Left ventricle myocardium superior (tissue), 1 donor: ENCODE measurements at places on chromosomes 4 and X.

GRCh38 chr4:70619778-70620177 lies 8.8 kb upstream of the ENAM start:
- DNase-seq = no peak

GRCh38 chr4:25943805-25944204 lies 29.8 kb downstream of the SMIM20 start:
- DNase-seq = no peak

DNA sequence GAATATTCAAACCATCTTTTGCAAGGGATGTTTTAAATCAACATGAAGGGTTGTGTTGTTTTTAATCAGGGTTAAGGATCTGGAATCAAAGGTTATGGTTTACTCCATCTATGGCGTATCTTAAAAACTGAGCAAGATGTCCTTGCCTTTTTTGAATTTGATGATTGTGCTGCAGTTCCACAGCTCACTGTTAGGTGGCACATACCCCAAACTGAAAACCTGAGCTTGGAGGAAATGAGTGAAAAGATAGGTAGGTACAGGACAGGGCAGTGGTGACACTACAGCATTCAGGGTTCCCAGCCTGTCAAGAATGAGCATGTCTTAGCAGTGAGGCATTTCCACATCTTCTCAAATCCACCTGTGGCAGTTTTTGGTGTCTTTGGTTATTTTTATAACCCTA lies 13.1 kb upstream of the EOLA1 start:
- DNase-seq = no peak

DNA sequence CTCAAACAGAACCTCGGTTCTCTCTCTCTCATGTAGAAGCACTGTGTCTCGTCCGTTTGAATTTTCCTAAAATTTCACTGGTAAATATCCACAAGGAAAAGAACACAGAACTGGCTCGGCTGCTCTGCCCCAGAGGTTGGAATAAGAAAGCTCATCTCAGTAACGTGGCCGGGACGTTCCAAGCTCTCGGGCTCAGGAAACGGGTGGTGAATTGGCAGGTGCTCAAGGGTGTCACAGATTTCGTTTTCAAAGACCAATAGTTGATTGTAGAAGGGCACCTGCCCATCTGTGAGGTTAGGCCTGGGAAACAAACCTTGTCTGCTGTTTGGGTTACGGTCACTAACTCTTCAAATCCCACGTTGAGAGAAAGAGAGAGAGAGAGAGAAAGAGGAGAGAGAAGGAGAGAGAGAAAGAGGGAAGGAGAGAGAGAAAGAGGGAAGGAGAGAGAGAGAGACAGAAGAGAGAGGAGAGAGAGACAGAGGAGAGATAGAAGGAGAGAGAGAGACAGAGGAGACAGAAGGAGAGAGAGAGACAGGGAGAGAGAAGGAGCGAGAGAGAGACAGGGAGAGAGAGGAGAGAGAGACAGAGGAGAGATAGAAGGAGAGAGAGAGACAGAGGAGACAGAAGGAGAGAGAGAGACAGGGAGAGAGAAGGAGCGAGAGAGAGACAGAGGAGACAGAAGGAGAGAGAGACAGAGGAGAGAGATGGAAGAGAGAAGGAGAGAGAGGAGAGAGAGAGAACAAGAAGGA lies 106.6 kb downstream of the CRLF2 start:
- DNase-seq = no peak

DNA sequence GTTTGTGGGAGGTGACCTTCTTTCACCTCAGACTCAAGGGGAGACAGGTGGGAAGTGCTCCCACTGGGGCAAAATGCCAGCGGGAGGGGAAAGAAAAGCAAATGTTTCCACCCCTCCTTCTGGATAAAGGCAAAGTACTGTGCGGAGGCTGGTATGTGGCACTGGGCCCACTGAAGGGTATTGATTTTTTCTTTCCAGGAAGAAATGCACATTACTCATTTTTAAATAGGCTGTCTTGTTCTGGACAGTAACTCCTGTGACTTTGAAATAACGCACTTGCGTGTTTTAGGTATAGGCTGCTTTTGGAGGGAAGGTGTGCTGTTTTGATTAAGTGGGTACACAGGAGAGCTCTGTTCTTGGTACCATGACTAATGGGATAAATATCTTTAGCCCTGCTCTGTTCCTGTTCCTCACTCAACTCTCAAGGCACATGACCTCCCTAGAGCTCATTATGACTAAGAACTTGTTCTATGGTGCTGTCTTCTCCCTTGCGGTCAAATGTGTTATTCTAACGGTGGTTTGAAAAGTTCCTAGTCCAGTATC lies 40.7 kb upstream of the MBTPS2 start:
- no peak for DNase-seq

GRCh38 chr4:110867251-110867960 lies 244.5 kb upstream of the PITX2 start:
- no peak for DNase-seq

DNA sequence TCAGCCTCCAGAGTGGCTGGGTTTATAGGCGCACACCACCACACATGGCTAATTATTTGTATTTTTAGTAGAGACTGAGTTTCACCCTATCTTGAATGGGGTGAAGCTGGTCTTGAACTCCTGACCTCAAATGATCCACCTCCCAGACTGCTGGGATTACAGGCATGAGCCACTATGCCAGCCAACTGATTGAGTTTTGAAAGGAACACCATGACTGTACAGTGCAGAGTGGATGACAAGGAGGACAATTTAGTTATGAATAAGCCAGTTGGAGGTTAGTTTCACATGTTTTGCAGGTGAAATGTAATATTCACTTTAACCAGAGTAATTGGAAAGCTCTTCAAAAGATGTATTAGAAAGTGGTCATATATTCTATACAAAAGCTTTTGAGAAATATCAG lies 60.8 kb downstream of the PCDH18 start:
- no peak for DNase-seq

- peak; percentile 52 for DNase-seq
Measured at GRCh38 chr4:98374643-98375042, 113.5 kb downstream of the RAP1GDS1 start.

DNA sequence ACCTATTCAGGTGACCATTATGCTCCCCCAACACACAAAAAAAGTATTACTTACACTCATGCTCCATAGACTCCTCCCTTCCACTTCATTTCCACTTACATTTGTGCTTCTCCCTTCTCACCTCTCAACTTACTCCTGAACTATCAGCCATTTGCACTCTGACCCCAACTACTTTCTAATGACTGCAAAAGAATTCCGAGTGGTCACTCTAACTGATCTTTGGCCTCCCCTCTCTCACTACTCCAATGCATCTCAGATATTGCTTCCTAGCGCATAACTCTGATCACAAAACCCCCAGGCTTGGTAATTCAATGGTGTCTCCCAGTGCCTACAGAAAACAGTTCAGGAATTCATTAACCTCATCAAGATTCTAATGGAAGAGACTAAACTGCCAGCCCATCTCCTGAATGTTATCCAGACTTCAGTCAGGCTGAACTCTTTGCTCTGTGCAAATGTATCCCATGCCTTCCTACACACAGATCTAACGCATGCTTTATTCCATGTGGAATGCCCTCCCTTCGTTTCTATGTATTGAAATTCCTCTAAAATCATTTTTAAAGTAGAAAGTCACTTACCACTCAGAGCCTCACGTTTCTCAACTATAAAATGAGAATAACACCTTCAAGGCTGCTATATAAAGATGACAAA lies 61.1 kb downstream of the FRYL start:
- DNase-seq = no peak

GRCh38 chr4:42152507-42153504 lies at the start of gene BEND4:
TSS of gene BEND4 (minus strand) at chr4:42152655. CDS start at chr4:42152143, 512 bp downstream.
- no peak for DNase-seq

- DNase-seq = no peak
Measured at GRCh38 chrX:129934952-129935351, 29.0 kb downstream of the UTP14A start.

DNA sequence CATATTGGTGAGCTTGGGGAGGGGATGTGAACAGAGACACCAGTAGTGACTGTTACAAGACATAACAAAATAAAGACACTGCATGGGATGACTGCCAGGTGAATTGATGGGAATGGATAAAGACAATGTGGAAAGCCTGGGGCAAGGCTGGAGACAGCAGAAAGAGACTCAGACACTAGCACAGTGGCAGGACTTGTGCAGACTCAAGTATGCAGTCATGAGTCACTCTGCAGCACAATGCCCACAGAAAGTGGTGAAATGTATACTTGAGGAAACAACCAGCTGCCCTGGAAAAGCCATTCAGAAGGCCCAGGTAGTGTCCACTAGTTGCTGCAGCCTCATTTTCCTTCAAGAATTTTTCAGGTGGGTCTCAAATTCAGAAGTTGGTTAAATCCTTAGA lies 452.3 kb downstream of the MID1IP1 start:
- DNase-seq = no peak

DNA sequence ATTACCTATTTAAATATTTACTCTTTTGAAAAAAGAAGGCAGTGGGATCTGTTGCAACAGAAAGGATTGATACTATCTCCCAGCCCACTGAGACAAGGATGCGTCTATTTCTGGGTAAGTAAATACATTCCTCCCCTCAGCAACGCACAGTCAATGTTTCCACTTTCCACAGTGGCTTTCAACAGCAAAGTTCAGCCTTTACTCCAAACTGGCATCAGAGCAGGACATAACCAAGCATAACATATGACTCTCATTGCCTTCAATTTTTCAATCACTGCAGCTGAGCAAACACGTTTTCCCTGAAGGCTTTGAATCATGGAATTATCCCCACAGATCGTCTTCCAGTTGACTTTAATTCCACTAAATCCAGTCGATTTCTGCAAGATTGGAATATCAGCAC lies 160.3 kb upstream of the FRG1 start:
- no peak for DNase-seq

DNA sequence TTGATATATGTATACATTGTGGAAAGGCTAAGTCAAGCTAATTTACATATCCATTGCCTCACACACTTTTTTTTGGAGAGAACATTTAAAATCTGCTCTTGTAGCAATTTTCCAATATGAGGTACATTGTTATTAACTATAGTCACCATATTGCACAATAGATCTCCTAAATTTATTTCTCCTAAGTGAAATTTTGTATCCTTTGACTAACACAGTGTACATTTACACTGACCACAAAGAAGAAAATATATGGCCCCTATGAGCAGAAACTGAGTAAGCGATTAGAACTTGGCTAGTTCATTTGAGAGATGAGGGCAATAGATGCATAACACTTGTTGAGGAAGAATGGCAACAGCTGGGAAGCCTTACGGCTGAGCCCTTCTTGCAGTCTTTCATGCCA lies 20.3 kb upstream of the GUCY1B1 start:
- DNase-seq = no peak

- no peak for DNase-seq
Measured at GRCh38 chr4:40269133-40269532, 66.0 kb upstream of the CHRNA9 start.

DNA sequence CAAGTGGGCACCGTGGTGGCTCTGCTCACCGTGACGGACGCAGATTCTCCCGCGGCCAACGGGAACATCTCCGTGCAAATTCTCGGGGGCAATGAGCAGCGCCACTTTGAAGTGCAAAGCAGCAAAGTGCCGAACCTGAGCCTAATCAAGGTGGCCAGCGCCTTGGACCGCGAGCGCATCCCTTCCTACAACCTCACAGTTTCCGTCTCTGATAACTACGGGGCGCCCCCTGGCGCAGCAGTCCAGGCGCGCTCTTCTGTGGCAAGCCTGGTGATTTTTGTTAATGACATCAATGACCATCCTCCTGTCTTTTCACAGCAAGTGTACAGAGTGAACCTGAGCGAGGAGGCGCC lies 2.7 kb downstream of the FAT4 start:
- DNase-seq = peak; percentile 76

- DNase-seq = no peak
Measured at GRCh38 chrX:124634363-124634762, 288.0 kb downstream of the SH2D1A start.

GRCh38 chr4:136400829-136401228 lies 1131.5 kb downstream of the PCDH18 start:
- DNase-seq = no peak
